Esophagus squamous epithelium (tissue), 5 donors: ENCODE measurements at places on chromosomes 3 and 15.

DNA sequence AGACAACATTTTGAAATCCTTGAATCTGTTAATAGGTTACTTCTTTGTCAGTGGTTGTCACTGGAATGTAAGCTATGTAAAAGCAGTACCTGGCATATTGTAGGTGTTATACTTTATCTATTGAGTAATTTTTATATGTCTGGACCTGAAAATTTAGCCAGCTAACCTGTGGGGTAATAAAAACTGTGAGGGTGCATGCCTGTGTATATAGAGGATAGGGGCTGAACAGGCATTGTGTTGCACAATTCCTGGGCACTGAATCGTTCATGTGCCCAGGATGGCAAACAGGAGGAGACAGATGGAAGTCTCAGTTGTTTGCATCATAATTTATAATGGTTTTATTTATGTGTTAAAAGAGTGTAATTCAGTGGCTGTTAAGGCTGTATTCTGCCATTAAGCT is 67.1 kb downstream of the ARMC8 start:
- DNase-seq, result no peak

DNA sequence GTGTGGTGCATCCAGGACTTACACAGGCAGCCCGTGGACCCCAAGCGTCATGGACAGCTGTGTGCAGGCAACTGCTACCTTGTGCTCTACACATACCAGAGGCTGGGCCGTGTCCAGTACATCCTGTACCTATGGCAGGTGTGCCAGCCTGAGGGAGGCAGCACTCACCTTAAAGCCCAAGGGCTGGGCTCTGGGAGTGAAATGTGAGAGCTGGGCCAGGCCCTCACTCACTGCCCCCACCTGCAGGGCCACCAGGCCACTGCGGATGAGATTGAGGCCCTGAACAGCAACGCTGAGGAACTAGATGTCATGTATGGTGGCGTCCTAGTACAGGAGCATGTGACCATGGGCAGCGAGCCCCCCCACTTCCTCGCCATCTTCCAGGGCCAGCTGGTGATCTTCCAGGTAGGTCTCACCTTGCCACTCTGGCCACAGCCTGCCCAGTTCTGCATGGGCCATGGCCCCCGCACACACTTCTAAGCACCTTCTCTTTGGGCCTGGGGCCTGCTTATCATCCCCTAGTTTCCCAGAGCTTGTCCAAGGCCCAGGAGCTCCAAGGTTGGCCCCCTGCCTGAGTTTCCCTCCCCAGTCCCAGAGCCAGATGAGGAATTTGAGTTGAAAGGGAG is 11.0 kb downstream of the VILL start:
- no peak for DNase-seq

DNA sequence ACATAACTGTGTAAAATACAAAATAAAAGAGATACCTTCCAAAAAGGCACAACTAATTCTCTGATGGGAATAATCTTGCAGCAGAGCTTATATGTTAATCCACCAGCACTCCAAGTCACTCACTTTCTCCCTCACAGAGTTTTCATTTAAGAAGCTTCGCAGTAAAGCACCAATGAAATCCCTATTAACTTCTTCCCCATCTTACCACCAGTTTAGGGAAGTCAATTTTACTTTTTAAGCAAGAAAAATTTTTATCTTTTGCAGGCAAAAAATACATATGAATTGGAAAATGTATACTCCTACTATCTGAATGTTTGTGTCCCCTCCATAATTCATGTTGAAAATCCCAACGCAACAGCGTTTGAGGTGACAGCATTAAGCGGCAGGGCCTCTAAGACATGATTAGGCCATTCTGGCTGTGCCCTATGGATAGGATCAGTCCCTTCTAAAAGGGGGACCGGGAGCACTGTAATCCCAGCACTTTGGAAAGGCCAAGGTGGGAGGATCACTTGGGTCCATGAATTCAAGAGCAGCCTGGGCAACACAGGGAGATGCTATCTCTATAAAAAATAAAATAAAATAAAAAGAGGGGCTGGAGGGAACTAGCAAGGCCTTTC is 435.8 kb downstream of the SHQ1 start:
- DNase-seq, result no peak

GRCh38 chr3:57949785-57950615 is 58.2 kb upstream of the FLNB start:
- no peak for DNase-seq

GRCh38 chr3:111728566-111728935 is 130.5 kb upstream of the PHLDB2 start:
- DNase-seq, result no peak

DNA sequence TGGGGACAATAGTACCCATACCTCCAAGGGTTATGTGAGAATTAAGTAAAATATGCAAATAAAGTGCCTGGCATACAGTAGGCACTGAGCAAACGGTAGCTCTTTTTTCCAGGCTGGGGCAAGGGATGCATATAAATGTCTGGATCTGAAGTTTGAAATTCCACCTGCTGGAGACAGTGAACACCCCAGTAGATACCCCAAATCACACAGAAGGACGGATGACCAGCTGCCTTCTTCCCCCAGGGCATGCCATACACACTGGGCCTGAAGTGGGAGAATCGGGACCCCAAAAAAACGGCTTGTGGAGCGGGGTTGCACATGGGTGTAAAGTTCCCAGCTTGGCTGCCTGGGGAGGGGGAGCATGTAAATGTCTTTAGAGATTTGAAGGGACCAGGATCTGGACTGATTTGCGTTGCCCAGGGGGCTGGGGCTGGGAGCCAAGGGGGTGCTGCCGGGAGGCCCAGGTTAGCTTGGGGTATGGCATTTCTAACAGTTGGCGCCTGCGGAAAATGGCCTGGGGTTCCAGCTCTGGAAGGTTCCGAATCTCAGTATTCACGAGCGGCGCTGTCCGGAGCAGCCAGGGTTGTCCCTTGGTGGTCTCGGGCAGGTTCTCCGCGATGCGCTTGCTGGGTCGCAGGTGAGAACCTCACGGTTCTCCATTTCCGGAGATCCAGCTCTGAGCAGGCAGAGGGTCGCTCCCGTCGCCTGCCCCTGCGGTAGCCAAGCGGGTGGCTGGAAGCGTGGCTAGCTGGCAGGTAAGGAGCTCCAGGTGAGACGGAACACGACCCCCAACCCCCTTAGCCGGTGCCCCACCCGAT is 42.6 kb upstream of the POLG start:
- no peak for DNase-seq

- no peak for DNase-seq
These were observed 61.4 kb upstream of the IMPG2 start for GRCh38 chr3:101381809-101382208.

GRCh38 chr3:119933207-119933606 is 151.3 kb downstream of the NR1I2 start:
- no peak for DNase-seq

DNA sequence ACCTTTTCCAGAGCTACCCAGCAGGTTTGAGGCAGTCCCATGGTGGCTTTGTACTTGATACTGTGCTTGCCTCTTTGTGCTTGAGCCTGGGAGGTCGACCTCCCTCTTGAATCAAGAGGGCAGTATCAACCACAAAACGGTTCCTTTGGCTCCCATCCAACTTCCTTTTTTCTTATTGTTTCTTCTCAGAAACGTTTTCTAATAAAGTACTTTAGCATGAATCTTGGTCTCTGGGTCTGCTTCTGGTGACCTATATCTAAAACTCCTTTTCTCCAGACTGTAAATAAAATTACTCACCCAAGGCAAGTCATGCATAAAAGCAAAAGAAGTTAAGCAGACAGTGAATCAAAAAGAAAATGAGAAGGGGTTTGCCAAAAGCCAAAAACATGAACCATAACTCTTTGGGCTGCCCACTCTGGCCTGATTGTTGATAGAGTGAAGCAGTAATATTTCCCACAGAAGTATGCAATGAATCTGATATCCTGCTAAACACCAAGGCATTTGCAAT is 112.2 kb upstream of the SLC4A7 start:
- DNase-seq, result no peak
